Sigmoid colon (tissue), 7 donors: ENCODE measurements at places on chromosomes 3 and 15. TPM values are rescaled to one million over a fixed set of nuclear protein-coding genes. Genes with fewer than 3 reads are reported as not detected.

PIGZ gene
- total RNA-seq: 12.2 TPM

DNA sequence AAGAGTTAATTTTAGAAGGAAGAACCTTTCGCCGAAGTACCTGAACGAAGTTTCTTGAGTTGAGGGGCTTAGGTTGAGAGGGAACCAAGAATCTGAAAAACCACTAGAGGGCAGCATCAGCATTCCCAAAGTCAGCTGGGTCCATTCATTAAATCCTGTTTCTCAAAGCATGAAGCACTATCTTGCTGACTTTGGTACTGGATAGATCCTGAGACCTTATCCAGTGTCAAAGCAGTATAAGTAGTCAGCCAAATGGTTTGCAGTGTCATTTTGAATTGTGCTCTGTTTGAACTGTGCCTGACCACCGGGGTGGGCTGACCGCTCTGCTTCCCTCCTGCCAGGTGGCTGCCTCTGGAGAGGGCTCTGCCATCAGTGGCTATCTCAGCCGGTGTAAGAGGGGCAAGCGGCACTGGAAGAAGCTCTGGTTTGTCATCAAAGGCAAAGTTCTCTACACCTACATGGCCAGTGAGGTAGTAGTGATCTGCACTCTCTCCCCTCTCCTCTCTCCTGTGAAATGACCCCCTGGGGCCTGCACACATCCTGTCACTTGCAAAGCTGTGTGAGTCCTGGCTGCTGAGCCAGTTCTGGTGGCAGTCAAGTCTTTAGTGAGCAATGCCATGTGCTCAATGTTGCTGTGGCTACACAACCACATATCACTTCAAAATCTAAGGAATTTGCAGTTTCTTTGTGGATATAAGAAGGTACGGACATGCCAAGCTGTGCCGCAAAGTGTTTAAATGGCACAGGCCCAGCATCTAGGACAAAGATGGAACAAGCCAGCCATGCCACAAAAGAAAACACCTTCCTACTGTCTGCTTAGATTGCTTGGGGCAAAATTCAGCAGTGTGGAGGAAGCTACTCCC, 21.4 kb upstream of the NR2C2 start:
- no peaks in the 10 kb centered on the region for H3K27me3 ChIP-seq
- H3K36me3 ChIP-seq: no peaks in the 10 kb centered on the region
- H3K27ac ChIP-seq: no peak overlapping the region
- no peak for DNase-seq
- no peaks in the 10 kb centered on the region for H3K4me1 ChIP-seq
- H3K4me3 ChIP-seq: no peak overlapping the region

- H3K27me3 ChIP-seq: no peaks in the 10 kb centered on the region
- DNase-seq: no peak
- no peaks in the 10 kb centered on the region for H3K36me3 ChIP-seq
- H3K4me3 ChIP-seq: no peak overlapping the region
- H3K27ac ChIP-seq: no peak overlapping the region
Measured at GRCh38 chr3:144314946-144315345, 343.3 kb downstream of the DIPK2A start.

DNA sequence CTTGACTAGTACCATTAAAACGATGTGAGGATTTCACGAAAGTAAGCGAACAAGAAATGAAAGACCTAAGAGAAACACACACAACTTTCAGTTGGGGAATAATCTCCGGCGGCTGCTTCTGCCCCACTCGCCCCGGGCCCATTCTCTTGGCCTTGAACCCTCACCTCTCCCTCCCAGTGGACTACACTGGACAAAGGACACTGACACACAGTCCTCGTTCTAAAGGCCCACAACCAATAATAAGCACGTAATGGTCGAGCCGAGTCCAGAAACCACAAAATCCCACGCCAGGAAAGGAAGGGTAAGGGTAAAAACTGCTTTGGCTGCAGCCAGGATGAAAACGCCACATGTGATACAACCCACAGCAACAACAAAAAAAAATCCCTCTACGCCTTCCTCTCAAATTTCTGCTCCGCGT, 469 bp downstream of the ZNF770 start:
- peak overlapping the region; percentile 94 for H3K27ac ChIP-seq
- peak overlapping the region; percentile 71 for H3K4me3 ChIP-seq
- H3K4me1 ChIP-seq: peaks cover 36% of the 10 kb centered on the region
- H3K36me3 ChIP-seq: no peaks in the 10 kb centered on the region

GRCh38 chr3:36959821-36960220, 15.0 kb upstream of the TRANK1 start:
- H3K27me3 ChIP-seq: no peaks in the 10 kb centered on the region
- peaks cover 8% of the 10 kb centered on the region for H3K4me1 ChIP-seq
- no peak overlapping the region for H3K4me3 ChIP-seq
- H3K36me3 ChIP-seq: no peaks in the 10 kb centered on the region
- H3K27ac ChIP-seq: no peak overlapping the region
